ENCODE measurements at places on chromosomes 5 and 9.

- DNase-seq, result no peak
Measured at GRCh38 chr9:86578722-86579121, 224.5 kb upstream of the TUT7 start.

DNA sequence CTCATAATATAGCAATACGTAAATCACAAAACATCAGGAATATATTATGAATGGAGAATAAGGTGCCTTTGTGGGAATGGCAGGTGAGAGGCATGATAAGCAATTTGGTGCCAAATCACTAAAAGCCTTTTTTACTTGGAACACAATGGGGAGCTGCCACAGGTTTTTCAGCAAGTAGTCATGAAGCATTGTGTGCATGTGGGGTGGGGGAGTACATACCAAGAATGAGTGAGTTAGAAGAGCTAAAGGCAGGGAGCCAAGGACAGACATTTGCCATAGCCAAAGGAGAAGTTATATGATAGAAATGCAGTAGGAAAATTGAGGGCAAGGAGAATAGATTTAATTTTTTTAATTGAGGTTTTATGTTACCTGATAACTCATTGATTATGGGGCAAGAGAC lies 445.0 kb upstream of the SMC2 start:
- no peak for DNase-seq

DNA sequence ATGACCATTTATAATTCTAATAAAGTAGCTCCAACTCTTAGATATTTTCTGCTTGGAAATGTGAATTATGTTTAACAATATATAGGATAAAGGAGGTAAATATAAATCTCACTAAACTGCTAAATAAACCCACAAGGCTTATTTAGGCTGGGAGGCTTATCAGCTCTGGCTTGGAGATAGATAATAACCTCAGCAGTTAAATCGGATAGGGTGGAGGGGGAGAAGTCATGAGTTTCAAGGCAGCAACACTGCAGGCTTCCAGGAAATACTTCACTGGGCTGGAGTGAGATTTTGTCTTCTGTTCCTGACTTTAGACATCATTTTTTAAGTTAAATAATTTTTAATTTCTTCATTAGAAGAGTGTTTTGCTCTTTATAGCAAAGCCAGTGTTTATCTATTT lies 80.0 kb upstream of the ITGA2 start:
- DNase-seq, result no peak

- DNase-seq, result no peak
Measured at GRCh38 chr9:96117398-96118080, 184.4 kb downstream of the HSD17B3 start.

DNA sequence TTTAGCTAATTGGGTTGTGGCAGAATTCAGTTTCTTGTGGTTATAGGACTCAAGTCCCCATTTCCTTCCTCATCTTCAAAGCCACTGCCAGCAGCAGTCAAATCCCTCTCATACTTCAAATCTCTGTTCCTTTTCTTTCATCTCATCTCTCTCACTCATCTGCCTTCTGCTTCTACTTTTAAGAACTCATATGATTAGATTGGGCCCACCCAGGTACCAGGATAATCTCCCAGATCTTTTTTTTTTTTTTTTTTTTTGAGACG lies 8.0 kb upstream of the REEP5 start:
- no peak for DNase-seq

DNA sequence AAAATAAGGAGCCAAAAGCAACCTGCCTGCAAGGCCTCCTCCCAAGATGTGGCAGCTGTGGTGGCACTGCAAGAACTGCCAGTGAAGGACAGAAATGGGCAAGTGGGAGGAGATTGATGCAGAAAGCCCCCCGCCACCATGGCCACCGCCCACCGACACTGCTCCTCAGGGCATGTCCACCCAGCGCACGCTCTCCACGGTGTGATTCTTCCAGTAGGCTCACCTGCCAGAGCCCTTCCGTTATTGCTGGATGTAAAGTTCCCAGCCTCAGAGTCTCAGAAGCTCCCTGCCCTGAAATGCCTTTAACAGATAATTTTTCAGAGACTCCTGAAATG lies 155.2 kb upstream of the PHYKPL start:
- no peak for DNase-seq

DNA sequence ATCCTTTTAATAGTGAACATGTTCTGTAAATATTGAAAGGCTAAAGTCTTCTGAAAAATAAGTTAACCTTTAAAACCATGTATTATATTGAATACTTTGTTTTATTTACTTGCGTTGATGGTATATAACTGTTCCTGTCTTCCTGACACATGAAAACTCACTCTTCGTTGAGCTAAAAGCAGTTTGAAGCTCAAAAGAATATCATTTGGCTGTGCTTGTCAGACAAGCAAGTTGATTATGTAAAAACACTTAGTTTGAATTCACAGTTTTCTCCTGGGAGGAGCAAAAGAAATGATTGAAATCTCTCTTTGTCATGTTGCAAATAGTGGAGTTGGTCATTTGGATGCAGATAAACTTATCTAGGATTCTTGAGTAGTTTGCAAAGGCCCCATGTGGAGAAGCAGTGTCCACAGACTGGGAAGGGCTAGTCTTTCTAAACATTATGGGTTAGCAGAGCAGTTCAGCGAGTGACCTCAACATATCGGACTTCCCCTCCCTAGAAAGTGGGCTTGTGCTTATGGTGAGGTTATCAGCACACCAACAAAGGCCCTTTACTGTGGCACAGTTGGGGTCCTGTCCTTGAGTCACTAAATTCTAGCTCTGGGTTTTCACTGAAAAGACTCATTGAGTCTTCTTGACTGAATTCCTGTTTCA lies 290.4 kb downstream of the CSNK1G3 start:
- no peak for DNase-seq

GRCh38 chr9:69895185-69895584 lies 74.6 kb downstream of the CFAP95 start:
- DNase-seq, result no peak

DNA sequence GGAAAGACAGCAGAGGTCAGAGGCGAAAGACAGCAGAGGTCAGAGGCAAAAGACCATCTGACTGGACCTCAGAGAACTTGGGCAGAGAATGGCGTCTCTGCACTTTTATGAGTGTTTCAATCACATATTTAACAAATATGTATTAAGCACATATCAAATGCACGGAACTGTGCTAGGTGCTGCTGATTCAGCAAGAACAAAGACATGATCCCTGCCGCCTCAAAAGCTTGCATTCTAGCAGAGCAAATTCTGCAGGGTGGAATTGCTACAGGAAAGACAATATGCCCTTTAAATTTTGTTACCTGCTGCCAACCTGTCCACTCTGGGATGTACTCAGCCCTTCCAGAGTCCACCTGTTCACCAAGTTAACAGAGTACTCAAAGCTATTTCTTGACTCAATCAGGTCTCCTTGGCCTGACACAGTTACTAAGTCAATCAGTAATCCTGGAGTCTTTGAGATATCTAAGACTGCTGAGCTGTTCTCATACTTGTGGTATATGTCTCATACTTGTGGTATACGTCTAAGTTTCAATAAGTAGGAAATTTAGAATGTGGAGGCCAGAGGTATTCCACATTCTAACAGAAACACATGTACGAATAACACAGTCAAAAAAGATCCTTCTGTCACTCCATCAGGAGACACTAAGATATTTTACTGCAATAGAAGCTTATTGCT lies 131.8 kb downstream of the GNAQ start:
- no peak for DNase-seq

DNA sequence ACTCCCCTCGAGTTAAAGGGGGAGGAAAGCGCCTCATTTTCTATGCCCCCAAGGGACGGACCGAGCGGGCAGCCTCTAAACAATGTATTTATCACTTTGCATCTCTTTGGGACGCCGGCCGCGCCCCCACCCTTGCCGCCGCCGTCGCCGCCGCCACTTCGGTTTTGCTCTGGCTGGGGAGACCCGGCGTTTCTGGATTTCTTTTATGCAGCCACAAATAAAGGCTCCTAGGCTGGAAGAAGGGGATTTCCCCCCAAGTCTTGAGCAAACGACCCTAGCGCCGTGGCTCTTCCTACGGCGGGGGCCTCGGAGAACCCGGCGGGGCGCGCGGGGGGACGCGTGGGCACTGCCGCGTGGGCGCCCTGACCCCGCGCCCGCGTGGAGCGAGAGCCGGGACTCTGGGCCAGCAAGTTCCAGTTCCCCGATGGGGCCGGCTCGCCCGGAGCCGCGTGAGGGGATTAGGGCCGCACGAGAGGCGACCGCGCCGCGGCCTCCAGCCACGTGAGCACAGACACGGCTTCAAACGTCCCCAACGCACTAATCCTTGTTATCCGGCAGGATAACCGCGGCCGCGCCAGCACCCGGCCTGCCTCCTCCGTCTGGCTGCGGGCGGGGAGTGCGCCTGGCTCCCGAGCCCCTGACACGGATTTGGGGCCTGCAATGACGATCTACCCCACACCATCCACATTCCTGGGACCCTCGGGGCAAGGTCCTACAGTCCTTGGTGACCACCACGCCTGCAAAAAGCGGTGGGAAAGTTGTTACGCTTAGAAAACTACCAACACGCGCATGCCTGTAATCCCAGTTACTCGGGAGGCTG lies 7.9 kb upstream of the NEUROG1 start:
- DNase-seq, result no peak

- no peak for DNase-seq
Measured at GRCh38 chr5:9468060-9468388, 77.9 kb downstream of the SEMA5A start.

GRCh38 chr9:108474356-108474755 lies 381.4 kb downstream of the ACTL7B start:
- DNase-seq, result no peak

GRCh38 chr9:93577078-93577974 lies 942 bp downstream of the PHF2 start:
- DNase-seq, result no peak

GRCh38 chr5:151770383-151771258 lies 1.1 kb upstream of the G3BP1 start:
- no peak for DNase-seq

DNA sequence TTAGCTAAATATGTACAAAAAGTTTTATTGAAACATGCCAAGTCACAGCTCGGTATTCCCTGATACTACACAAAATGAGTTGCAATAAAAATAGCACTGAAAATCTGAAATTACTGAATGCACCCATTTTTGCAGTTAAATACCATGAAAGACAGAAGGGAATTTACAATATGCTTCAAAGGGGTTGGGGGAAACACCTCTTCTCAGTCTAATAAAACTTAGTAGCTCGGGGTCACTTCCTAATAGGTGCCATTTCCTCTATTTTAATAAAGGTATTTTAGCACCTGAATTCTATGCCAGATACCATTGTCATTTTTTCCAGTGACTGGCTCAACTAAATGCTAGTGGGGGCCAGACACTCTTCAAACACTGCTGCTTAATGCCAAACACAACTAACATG lies 204.1 kb upstream of the MEF2C start:
- DNase-seq, result no peak

GRCh38 chr9:16884952-16885513 lies 14.6 kb upstream of the BNC2 start:
- no peak for DNase-seq

GRCh38 chr5:32710550-32711361 lies at the start of gene NPR3:
Gene NPR3 (plus strand): TSS chr5:32711321. CDS start chr5:32711777, 456 bp downstream.
- no peak for DNase-seq

GRCh38 chr9:109817846-109818472 lies 38.0 kb downstream of the PALM2AKAP2 start:
- DNase-seq, result peak; percentile 76

DNA sequence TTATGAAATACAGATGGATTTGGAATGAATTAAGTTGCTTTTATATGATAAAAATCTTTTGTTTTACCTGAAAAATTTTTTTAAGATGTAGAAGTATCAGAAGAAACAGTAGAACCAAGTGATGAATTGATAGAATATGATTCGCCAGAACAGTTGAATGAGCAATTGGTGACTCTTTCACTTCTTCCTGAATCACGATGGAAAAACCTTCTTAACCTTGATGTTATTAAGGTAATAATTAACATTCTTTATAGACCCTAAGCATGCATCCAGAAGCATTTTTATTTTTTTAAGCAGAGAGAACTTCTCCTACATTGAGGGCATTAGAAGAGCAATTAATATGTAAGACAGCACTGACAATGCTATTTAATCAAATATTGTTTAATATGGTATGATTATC lies 28.8 kb downstream of the WDR36 start:
- DNase-seq, result no peak

GRCh38 chr5:64649512-64649911 lies 40.8 kb upstream of the SHISAL2B start:
- DNase-seq, result no peak

DNA sequence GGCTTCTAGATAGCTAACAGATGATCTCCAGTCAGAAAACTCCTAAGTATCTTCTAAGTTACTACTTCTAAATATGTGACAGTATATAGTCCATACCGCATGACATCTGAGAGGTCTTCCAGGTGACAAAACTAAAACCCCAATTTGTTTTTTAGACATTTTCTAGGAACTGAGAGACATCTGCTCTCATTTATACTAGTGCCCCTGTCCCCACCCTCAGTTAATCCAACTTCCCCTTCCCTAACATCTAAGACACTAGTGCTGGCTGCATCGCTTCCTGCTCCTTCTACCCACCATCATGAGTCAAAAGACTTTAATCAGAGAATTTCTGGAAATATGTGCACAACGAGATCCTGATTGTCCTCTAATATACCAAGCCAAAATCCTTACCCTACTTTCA lies 37.9 kb downstream of the FBXW11 start:
- no peak for DNase-seq

DNA sequence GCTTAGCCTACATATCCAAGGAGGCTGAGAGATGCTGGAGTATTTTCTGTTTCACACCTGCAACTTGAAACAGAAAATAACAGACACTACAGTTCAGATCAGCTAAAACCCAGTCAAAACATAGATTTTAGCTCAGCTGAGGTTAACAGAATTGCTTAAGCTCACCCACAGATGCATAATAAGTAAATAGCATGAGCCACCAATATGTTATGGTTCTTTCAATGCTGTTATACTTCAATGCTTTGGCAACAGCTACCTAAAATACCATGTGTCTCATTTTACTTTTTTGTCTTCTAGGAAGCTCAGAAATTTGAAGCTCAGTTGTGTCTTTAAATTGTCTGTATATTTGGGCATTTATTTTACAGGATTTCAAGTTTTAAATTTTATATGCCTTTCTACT lies 35.8 kb upstream of the OR13F1 start:
- no peak for DNase-seq

All from iPS DF 19.7 (cell line).